ENCODE measurements at places on chromosomes 6 and 20. TPM values are rescaled to one million over a fixed set of nuclear protein-coding genes. Genes with fewer than 3 reads are reported as not detected.

DNA sequence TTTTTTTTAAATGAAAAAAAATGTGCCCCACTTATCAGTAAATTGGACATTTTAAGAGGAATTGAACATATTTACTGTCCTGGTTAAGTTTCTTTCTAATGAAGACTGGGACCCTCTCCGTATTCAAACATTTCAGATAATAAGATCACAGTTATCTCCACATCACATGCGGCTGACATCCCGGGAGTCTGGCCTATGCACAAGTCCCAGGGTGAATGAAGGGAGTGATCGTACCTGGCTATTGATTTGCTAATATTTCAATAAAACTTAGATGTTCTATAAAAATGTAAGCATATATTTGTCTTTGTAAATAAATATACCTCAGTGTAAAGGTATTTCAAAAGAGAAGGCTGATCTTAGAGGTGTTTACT is 58.1 kb downstream of the FOXC1 start:
- no peak for DNase-seq

Gene BMP6
- 0.40 TPM for total RNA-seq

Gene KIFC1
- 103 TPM for total RNA-seq

- no peak for DNase-seq
These were observed 258.6 kb upstream of the SPTLC3 start for GRCh38 chr20:12750221-12750620.

DNA sequence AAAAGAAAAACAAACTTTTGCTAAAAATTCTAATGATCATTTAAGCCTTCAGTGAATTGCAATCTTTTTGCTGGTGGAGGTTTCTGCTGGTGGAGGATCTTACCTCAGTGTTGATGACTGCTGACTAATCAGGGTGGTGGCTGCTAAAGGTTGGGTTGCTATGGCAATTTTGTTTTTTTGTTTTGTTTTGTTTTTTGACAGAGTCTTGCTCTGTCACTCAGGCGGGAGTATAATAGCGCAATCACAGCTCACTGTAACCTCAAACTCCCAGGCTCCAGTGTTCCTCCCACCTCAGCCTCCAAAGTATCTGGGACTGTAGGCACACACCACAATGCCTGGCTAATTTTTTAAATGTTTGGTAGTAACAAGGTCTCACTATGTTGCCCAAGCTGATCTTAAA is 94.7 kb downstream of the ANKRD6 start:
- no peak for DNase-seq

GRCh38 chr6:67952948-67953347 is 682.1 kb upstream of the ADGRB3 start:
- DNase-seq, result no peak

- DNase-seq, result no peak
These were observed 67.3 kb downstream of the PRR18 start for GRCh38 chr6:166240889-166241288.

Gene GJE1
- not detected for total RNA-seq

GRCh38 chr6:42916288-42916687 is 435 bp downstream of the PTCRA start:
- DNase-seq, result no peak

Gene SLC32A1
- total RNA-seq, result not detected

DNA sequence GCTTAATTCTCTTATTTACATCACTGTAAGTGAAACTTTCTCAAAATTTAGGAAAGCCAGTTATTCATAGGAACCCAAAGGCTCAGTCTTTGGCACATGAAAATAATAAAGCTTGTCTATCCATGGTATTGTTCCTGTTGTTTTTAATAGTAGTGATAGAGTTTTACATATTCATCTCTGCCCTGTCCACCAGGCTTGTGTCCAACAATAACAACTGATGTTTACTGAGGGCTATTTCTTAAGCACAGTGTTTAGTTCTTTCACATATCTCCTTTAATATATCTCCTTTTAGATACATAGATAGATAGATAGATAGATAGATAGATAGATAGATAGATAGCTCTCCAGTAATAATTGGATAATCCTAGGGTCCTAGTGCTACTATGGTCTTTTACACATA is 34.2 kb downstream of the FOXQ1 start:
- no peak for DNase-seq

Gene MAK
- total RNA-seq, result 1.1 TPM

Gene SLC17A1
- not detected for total RNA-seq

- DNase-seq, result no peak
These were observed 46.9 kb upstream of the SMIM29 start for GRCh38 chr6:34295721-34296120.

Gene PIM1
- total RNA-seq, result 204 TPM

Gene NTSR1
- total RNA-seq, result not detected

- no peak for DNase-seq
These were observed 53.5 kb downstream of the TCP11 start for GRCh38 chr6:35087361-35088280.

- peak; percentile 46 for DNase-seq
These were observed 519 bp downstream of the MTRF1L start for GRCh38 chr6:153001767-153002612.

Gene LTA
- total RNA-seq, result 696 TPM

GRCh38 chr6:2171728-2172127 is 73.7 kb downstream of the GMDS start:
- DNase-seq, result no peak

DNA sequence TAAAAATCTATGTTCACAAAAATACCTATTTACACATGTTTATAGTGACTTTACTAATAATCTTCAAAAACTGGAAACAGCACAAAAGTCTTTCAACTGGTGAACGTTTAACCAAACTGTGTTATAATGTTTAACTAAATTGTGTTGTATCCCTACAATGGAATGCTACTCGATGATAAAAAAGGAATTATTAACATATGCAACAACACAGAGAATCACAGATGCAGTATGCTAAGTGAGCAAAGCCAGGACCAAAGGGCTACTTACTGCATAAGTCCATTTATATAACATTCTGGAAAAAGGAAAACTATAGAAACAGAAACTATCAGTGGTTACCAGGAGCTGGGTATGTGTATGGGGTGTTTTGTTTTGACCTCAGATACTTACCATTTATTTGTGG is 602.2 kb upstream of the BTBD3 start:
- no peak for DNase-seq

- DNase-seq, result no peak
These were observed 312.7 kb upstream of the SGK1 start for GRCh38 chr6:134630508-134631121.

Gene APOM
- 3.1 TPM for total RNA-seq

Gene CALHM5
- not detected for total RNA-seq

DNA sequence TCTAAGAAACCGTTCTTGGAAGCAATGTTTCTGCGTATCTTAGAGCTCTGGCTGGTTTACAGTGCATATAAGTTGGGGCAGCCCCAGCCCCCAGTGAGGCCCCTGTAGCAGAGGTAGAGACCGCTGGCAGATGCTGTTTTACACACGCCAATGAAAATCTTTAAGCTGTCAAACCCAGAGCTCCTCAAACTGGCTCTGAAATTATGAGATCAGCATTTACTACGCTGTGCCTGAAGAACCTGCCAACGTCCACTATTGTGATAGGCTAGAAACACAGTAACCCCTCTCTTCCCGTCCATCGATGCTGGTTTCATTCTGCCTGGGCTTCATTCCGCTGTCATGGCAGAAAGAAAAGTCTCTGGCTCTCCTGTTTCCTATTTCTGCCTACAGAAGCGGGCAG is 160.6 kb downstream of the SMOC2 start:
- DNase-seq, result no peak

Gene PNLDC1
- total RNA-seq, result 0.29 TPM

Gene ARFGAP1
- 68.4 TPM for total RNA-seq

DNA sequence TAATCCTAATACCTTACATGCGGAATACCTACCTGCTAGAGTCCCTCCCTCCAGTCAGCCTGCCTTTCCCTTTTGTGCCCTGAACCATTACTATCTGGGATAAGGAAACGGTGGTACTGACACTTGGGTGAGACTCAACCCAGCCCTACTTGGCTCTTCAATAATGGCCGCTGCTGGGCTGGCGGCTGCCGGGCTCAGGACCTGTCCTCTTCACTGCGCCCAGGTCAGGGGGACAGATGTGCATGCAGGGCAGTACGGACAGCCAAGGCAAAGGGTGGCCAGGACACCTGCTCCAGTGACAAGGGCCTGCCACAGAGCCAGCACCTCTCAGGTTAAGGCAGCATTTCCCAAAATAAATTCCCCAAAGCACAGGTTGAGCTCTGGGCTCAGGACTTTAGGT is 29.9 kb downstream of the UBE2V1 start:
- DNase-seq, result no peak

DNA sequence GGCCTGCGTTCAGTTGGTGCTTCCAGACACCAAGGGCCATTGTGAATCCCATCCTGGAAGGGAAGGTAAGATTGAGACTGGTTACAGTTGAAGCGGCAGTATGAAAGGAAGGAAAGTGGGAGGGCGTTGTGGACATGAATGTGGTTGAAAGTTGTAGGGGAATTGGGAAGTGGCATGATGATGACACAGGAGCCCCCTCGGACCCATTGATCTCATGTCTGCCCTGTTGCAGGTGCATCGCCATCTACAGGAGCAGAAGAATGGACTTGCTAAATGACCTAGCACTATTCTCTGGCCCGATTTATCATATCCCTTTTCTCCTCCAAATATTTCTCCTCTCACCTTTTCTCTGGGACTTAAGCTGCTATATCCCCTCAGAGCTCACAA is 5.5 kb downstream of the HLA-DQA1 start:
- no peak for DNase-seq

- no peak for DNase-seq
These were observed 1.9 kb downstream of the RRBP1 start for GRCh38 chr20:17679941-17680835.

- DNase-seq, result no peak
These were observed 2.5 kb upstream of the BNIP5 start for GRCh38 chr6:36339146-36339545.

Gene TTLL9
- total RNA-seq, result not detected

- peak; percentile 28 for DNase-seq
These were observed 9.1 kb downstream of the PI16 start for GRCh38 chr6:36963451-36964290.

DNA sequence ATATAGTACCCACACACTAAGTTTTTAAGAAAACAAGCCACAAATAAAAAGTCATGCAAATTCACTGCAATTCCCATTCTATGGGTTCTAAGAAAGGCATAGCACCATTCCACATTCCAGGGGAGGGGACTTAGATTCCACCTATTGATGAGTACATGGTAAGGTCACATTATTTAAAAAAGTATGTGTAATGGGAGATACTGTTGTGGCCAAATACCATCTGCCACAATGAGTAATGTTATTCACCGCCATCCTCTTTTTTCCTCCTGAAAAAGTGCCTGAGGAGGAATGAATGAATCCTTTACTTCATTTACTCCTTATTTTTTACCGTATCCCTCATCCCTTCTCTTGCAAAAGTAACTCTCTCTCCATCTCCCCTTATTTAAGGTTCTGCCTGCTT is 27.0 kb upstream of the ADGRF1 start:
- DNase-seq, result no peak

Gene TMEM30A
- total RNA-seq, result 46.6 TPM

Measured in activated CD4-positive, alpha-beta memory T cell treated with anti-CD3 and anti-CD28 coated beads for 36 hours (primary cell).